ENCODE measurements at places on chromosomes 5 and 9.
A peak's percentile ranks its signal among the peaks of the same experiment; 100 is the strongest.

DNA sequence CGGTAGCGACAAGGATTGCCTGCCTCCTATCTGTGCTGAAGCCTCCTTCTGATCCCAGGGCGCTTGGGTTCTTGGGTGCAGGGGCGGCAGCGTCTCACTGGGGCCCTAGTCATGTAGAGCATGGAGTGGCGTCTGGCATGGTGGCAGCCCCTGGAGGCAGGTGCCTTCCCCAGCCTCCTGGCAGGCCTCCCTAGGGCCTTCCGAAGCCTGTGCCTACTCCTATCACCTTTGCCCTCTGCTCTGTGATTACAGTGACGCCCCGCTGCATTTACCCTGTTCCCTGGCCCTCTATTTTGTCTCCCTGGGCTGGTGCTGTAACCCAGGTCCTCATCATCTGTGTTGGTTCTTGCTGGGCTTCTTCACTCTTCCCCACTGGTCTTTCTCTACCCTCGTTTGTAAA lies 3.8 kb downstream of the SRD5A1 start:
- DNase-seq, result no peak

DNA sequence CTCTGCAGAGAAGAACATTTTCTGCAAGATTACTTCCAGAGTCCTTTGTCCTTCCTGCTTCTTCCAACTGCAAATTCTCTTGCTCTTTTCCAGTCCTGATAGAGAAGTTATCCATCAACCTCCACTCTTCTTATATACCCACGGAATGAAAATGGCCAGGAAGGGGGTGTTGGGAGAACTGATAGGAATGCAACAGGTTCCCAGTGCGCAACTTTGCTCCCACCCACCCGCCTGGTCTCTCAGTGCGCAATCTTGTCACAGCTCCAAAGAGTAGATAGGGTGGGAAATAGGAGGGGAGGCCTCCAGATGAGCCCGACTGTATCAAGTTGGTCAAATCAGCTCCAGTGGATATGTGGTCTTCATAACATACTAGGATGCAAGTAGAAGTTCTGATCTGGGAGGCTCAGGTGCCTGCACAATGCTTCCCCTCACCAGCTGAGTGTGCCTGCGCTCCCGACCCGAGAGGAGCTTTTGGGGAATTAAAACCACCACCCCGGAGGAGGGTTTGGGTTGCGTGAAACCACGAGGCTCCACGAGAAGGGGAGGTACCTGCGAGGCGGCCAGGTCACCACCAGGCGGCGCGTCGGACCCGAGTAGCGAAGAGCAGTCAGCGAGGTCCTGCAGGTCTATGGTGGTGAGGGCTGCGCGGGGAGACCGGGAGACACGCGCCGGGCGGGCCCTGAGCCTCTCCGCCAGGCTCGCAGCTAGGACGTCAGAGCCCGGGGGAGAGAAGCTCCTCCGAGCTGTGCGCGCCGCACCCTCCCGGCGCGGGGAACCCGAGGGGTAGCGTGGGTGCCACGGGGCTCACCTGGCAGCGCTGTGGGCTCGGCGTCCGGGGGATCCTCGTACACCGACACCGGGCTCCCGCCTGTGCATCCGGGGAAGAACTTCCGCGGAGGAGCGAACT lies 835 bp downstream of the MCIDAS start:
- peak; percentile 61 for DNase-seq

- DNase-seq, result no peak
Observed at GRCh38 chr9:89446261-89446960, 51.5 kb downstream of the SEMA4D start.

DNA sequence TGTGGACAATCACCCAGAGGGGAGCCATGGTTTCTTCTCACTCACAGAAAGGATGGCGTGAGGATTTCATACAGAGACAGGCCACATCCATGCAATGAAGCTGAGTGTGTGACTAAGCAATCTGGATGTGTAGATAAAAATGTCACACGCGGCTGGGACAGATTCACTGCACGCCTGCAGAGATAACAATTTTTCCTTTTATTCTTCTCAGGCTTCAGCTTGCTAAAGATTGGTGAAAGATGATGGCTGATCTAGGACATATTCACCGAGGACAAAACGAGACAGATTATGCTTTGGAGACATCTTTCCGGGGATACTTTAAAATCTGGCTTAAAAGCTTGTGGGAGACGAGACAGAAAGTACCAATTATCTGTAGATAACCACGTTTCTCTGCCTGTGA lies 313.9 kb upstream of the TRPC7 start:
- DNase-seq, result no peak

- DNase-seq, result no peak
Observed at GRCh38 chr5:32989815-32990214, 278.7 kb downstream of the NPR3 start.

GRCh38 chr5:173328844-173329490 lies 753 bp upstream of the STC2 start:
- peak; percentile 71 for DNase-seq

GRCh38 chr9:125747765-125748445 lies 732 bp downstream of the PBX3 start:
- peak; percentile 64 for DNase-seq

DNA sequence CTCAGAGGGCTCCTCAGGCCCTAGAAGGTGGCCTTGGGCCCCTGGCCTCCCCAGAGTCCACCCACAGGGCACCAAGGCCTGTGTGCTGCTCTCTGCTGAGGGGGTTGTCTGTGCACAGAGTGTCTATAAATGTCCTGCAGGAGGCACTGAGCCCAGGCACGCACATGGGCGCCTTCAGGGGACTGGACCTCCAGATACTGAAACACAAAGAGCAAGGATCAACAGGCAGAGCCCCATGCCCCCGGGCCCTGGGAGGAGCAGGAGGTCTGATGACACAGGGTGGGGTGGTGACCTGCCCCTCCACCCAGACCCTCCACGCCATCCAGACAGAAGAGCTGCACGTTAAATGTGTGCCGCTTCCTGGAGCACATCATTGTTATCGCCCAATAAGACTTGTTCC lies 64.6 kb upstream of the SIMC1 start:
- no peak for DNase-seq

DNA sequence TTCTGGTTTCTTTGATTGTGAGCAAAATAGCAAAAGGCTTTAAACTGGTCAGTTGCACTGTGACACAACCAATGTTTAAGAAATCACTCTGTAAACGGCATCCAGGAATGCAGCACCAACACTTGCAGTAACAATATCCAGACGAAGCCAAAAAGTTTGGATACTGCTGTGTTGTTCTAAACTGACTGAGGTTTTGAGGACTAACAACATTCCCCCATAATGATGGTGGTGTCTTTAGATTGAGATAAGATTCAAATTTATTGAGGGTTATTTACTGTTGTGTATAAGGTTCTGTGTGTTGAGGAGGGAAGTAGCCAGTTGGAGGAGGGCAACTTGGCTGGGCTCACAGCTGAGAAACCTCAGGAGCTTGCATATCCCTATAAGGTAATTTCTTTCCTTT lies 353.6 kb downstream of the BNC2 start:
- no peak for DNase-seq

- DNase-seq, result peak; percentile 37
Observed at GRCh38 chr5:123176224-123176937, 87.3 kb downstream of the PRDM6 start.

GRCh38 chr9:74501570-74501969 lies 4.4 kb downstream of the RORB start:
- DNase-seq, result no peak

DNA sequence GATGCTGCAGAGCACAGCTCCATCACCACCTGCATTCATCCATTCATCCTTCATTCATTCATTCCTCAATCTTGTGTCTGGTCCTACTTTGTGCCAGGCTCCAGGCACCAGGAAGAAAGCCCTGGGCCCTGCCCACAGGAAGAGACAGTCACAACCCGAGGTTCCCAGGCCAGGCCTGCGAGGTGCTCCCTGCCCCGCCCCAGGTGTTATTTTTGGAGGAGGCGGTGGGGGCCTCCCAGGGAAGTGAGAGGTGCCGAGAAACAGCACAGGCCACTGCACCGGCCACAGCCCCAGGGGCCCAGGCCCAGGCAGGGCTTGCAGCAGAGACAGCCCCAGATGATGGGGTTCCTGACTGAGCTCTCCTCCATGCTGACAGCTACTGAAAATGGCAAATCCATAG lies 33.4 kb downstream of the VAV2 start:
- DNase-seq, result no peak

- DNase-seq, result no peak
Observed at GRCh38 chr5:72290356-72291133, 29.5 kb downstream of the MRPS27 start.

- no peak for DNase-seq
Observed at GRCh38 chr9:129478961-129479630, 141.8 kb downstream of the C9orf50 start.

- DNase-seq, result no peak
Observed at GRCh38 chr5:76649140-76649539, 25.9 kb upstream of the F2RL2 start.

DNA sequence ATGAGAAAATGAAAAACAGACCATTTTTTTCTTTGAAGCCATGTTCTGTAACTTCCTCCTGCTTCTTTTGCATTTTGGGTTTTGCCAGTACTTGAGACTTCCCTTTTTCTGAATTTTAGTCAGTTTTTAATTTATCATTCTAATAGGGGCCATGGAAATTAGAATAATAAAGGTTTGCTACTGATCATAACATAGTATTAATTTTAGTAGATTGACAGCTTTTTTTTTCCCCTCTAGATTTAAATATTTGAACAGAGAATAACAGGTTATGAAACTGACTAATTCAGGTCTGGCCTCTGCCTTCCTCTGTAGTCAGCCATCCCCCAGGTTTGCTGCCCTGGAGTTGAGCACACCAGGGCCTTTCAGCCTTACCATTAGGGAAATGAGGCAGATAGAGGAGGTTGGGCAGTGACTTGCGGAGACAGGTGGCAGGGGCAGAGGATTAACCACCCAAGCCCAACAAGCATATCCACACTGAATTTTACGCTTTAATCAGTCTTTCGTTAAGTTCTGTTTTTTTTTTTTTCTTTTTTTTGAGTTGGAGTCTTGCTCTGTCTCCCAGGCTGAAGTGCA lies 80.1 kb upstream of the TNFAIP8 start:
- no peak for DNase-seq

DNA sequence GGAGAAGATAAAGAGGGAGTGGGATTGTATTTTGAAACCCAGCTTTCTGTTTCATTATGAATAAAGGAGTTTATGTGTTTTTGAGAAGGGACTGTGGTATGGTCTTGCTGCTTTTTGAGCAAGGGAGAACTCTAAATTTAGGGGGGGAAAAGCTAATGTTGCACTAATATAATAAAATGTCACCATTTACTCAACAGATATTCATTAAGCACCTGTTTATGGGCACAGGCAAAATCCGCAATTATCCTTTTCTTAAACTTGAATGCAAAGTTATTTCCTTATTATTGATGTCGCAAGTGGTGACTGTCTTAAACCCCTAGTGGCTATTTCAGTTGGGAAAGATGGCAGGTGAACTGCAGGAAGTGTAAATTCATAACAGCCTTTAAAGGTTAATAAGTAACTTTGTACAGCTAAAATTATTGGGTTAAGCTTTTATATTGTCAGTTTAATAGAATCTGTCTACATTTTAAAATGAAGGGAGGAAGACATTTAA lies 1.5 kb downstream of the CDC42SE2 start:
- DNase-seq, result no peak

DNA sequence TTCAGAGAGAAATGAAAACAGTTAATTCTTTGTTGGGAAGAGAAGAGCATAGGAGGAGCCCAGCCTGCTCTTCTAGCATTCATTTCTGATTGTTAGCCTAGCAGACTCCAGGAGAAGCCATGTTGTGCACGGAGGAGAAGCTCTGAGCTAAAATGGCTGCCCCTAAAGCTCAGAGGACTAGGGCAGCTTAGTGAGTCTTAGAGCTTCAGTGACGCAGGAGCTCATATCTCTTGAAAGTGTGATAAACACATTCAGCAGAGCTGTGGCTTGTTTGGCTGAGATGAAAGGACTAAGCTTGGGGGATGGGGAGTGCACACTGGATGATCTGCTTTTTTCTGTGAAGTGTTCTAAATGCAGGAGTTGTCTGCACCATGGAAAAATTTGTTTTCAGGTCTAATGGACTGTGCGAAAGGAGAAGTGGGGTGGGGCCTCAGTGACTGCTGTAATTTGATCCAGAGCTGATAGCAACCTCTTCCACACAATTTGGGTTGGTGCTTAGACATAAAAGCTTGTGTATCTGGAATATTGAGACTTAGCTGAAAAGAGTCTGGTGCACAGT lies 58.5 kb downstream of the ZNF462 start:
- DNase-seq, result peak; percentile 74

- DNase-seq, result no peak
Observed at GRCh38 chr9:23824830-23825591, 1.0 kb downstream of the ELAVL2 start.

- DNase-seq, result no peak
Observed at GRCh38 chr9:134406366-134407120, 80.3 kb downstream of the RXRA start.

GRCh38 chr9:38018958-38019602 lies 49.9 kb downstream of the SHB start:
- peak; percentile 50 for DNase-seq

DNA sequence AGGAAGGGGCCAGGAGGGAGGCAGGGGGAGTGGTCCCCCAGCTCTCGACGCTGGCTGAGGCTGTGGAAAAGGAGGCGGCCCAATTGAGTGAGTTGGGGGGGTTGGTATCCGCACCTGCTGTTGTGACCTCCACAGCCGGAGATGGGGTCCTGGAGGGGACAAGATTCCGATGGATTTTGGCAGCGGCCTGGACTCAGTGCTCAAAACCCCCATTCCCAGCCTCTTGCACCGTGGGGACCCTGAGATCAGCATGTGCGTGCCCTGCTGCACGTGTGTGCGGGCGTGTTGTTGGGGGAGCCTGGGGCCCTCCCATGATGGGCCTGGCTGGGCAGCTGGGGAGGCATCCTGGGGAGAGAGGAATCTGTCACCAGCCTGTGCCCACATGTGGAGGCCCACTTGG lies 15.0 kb downstream of the CNTFR start:
- no peak for DNase-seq

DNA sequence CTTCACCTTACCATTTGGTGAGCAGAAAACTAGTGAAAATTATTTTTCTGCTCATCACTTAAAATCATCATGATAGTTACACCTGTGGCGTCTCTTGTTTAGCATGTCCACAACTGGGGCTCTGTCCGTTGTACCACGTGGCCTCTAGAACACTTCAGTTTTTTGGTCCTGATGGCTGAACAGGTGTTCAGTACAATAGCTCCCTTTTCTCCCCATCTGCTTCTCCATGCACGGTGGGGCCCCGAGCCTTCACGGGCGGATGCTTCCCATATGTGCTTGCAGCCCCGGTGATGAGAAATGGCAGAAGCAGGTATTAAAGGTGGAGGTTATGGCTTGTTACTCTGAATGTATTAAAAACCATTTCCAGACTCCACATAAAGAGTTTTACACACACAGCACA lies 304.1 kb downstream of the CWC27 start:
- DNase-seq, result no peak

GRCh38 chr5:176995896-176996767 lies 10.4 kb downstream of the UIMC1 start:
- peak; percentile 30 for DNase-seq

Measured in AG08396 (cell line).